ENCODE measurements at places on chromosomes 5 and 9. TPM values are rescaled to one million over a fixed set of nuclear protein-coding genes. Genes with fewer than 3 reads are reported as not detected.

DNA sequence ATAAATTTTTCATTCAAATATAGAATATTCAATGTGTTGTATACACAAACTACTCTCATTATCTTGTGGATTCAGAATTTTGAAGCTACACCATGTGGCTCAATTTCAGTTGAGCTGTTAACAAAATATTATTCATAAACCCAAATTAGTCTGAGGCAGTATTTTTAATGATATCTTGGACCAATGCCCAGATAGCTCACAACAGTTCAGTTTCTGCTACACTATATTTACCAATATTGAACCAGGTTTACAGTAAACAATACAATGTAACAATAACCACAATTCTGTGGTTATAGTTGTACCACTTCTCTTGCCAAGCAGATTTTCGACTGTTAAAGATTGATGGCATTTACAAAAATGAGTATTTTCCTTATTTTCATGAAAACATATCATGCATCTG lies 99.9 kb downstream of the SSBP2 start:
- DNase-seq: no peak

DNA sequence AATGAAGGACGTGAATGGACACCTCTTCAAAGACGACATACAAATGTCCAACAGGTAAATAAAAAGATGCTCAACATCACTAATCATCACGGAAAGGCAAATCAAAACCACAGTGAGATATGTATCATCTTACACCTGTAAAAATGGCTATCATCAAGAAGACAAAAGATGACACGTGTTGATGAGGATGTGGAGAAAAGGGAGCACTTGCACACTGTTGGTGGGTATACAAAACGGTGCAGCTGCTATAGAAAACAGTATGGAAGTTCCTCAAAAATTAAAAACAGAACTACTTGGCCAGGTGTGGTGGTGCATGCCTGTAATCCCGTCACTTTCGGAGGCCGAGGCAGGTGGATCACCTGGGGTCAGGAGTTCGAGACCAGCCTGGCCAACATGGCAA lies 47.9 kb downstream of the STK10 start:
- DNase-seq: no peak

DNA sequence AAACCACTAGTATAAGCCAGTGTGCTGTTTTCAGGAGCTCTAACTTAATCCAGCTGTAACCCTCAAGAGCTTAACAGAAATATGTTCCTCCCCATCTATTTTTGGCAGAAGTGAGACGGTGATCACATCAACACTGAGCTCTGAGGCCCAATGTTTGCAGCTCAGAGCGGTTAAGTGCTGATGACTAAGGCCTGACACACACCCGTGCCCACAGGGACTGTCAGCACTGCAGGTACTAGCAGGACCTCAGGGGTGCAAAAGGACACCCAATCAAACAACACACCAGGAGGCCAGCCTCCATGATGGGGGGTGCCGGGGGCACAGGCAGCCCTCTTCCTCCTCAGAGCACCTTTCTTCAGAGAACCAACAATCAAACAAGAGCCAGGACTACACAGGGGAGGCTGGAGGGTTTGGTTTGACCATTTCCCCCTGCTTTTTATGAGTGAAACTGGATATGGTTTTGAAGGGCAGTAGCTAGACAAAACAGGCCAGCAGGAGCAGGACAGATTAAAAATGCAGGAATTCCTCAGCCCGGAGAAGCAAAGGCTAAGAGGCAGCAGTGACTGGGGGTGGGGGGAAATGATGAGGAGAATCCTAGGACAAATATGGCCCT lies 61.3 kb downstream of the RAPGEF1 start:
- no peak for DNase-seq

- no peak for DNase-seq
Observed at GRCh38 chr5:10583663-10584572, 20.0 kb downstream of the ANKRD33B start.

Gene GAS1
- 109 TPM for total RNA-seq

Gene MED27
- total RNA-seq: 23.1 TPM

Gene PCDHGB2
- total RNA-seq: 5.1 TPM

Gene AHRR
- 0.96 TPM for total RNA-seq

Gene ALDH1A1
- total RNA-seq: 151 TPM

Gene OGN
- 115 TPM for total RNA-seq

Gene PRRX2
- total RNA-seq: 4.1 TPM

Gene KIF4B
- total RNA-seq: not detected

Gene PANK3
- total RNA-seq: 22.5 TPM
